ENCODE measurements at places on chromosomes 4 and X.

DNA sequence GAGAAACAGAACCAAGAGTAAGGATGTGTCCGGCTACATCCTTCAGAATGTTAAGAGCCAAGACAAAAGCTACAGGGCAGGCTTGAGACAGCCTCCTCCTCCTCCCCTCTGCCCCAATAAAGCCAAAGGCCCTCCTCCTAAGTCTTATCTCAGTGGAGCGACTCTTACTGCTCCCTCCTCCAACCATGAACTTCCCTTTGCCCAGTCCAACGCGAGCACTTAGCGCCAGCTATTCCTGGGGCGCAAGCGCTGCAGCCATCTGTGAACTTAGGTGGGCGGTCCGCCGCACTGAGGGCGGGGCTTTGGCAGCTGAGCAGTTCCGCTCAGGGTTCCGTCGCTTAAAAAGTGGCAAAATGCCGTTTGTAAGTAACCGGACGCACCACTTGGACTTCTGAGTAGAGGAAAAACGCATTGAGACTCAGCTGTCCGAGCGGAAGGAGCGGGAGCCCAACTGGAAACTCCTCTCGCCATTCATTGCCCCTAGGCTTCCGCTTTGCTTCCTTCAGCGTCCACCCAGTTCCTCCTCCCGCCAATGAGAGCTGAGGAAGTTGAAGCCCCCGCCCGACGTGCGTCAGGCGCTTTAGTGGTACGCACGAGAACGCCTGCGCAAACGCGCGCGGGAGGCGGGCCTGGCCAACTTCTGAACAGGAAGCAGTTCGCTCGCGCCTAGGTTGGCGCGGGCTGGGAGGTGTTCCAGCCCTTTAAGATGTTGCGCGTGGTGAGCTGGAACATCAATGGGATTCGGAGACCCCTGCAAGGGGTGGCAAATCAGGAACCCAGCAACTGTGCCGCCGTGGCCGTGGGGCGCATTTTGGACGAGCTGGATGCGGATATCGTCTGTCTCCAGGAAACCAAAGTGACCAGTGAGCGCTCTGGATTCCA lies at the start of gene APEX2:
APEX2 (plus strand) TSS at position 647 of the 882 bp plus-strand sequence; CDS start at position 707, 60 bp downstream.
- peak; percentile 73 for DNase-seq

DNA sequence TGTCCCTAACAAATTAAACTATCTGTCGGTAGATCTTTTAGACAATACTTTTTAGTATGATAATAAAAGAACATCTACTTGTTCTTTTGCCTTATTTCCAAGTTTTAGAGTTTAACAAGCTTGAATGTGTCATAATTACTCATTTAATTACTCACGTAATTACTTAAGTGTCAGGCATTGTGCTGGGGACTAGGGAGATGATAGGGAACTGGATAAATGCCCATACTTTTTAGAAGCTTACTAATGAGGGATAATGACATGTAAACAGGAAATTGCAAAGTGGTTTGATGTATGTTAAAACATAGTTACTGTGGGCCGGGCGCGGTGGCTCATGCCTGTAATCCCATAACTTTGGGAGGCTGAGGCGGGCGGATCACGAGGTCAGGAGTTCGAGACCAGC lies 158.3 kb downstream of the DMD start:
- no peak for DNase-seq

DNA sequence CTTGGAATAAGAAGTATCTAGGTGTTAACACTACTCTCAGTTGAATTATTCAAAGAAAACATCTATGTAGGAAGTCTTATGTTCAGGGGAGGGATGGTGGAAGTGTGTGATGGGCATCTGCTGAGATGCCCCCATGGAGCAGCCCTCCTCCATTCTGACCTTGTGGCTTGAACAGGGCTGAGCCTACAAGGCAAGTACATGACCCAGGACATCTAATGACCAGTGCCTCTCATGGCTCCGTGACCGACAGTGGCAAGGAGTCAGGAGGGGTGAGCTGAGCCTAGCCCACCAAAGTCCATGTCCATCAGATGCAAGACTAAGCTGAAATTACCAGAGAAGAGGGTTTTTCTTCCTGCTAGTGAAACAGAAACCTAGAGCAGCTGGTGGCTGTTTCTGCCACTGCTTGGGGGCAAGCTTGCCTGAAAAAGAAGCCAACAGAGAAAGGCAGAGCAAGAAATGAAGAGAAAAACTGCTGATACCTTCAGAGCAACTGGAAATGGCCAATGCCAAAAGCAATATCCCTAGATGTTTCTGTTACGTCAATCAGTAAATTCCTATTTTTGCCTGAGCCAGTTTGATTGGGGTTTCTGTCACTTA lies 113.5 kb downstream of the TSPAN5 start:
- no peak for DNase-seq

DNA sequence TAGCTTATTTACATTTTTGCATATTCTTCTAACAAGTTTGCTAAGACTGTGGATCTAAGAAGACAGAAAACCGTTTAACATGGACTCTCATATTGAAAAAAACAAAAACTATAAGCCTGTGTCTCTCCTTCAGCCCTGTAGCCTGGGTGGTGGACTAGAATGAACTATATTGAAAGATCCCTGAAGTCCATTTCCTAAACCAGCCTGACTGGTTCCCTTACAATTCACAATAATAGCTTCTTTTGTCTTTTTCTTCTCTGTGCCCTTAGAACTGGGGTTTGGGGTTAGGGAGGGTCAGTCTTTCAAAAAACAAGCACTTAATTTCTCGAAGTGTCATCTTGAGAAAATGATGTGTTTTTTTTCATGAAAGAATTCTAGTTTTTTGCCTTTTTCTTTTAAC lies 59.0 kb downstream of the GSTCD start:
- DNase-seq: no peak

- no peak for DNase-seq
Measured at GRCh38 chrX:115214151-115214550, 19.7 kb downstream of the LRCH2 start.

- no peak for DNase-seq
Measured at GRCh38 chr4:36168127-36168878, 76.0 kb downstream of the ARAP2 start.

GRCh38 chr4:74018116-74018515 lies 19.6 kb upstream of the CXCL5 start:
- DNase-seq: no peak

DNA sequence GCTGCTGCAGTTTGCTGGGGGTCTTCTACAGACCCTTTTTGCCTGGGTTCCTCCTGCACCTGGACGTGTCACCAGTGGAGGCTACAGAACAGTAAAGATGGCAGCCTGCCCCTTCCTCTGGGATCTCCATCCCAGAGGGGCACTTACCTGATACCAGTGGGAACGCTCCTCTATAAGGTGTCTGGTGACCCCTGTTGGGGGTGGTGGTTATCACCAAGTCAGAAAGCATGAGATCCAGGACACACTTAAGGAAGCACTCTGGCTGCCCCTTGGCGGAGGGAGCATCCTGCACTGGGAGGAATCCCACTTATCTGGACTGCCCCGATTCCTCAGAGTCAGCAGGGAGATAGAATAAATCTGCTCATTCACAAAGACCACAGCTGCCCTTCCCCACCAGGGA lies 218.9 kb upstream of the GALNTL6 start:
- DNase-seq: no peak

GRCh38 chr4:40149960-40150385 lies 46.9 kb upstream of the RHOH start:
- peak; percentile 53 for DNase-seq

- DNase-seq: no peak
Measured at GRCh38 chr4:102454268-102454667, 46.9 kb upstream of the NFKB1 start.

GRCh38 chr4:42225286-42225685 lies 72.8 kb upstream of the BEND4 start:
- no peak for DNase-seq

GRCh38 chrX:117092641-117093040 lies 629.9 kb upstream of the CT83 start:
- no peak for DNase-seq

- DNase-seq: no peak
Measured at GRCh38 chr4:67167849-67168248, 377.5 kb downstream of the CENPC start.

GRCh38 chr4:2101346-2102044 lies 42.4 kb downstream of the NAT8L start:
- DNase-seq: no peak

GRCh38 chrX:40866893-40867292 lies 131.6 kb upstream of the MED14 start:
- no peak for DNase-seq

- no peak for DNase-seq
Measured at GRCh38 chrX:43657671-43658070, 1.6 kb downstream of the MAOA start.

DNA sequence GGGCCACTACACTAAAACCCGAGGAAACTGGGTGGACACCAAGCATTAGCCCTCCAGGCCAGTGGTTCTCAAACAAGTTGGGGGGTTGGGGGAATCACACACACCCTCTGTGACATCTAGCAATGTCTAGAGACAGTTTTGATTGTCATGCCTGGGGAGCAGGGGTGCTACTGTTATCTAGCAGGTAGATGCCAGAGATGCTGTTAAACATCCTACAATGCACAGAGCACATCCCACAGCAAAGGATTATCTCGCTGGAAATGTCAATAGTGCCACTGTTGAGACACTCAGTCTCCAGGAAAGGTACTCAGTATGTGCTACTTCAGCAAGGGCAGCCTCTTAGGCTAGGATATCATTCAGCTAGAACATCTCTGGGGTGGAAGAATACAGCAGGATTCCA lies 1.3 kb downstream of the SMC1A start:
- no peak for DNase-seq

DNA sequence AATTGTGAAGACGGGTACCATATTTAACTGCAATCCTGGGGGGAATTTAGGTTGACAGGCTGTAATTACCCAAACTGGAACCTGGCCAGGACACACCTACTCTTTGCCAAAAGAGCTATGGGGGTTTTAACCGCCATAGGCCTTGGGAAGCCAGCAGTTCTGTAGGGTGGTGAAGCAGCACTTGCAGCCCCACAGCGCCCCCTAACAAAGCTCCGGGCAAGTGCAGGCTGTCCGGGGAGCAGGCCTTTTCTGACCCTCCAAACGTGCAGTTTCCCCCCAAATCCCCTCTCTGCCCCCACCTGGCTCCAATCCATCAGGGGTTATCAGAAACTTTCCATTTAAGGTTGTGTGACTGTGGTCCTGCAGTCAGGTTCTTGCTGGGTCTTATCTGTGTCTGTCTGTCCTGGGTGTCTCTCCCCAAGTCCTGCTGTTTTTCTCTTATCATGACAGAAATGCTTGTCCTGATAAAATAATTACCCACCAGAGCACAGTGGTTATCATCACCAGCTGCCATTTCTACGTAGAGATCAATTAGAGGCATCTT lies 350.9 kb downstream of the MID1IP1 start:
- DNase-seq: peak; percentile 19

- DNase-seq: no peak
Measured at GRCh38 chrX:997631-998137, 214.8 kb downstream of the CRLF2 start.

- no peak for DNase-seq
Measured at GRCh38 chrX:20270562-20270890, 3.8 kb upstream of the RPS6KA3 start.

GRCh38 chr4:41455206-41455605 lies 82.8 kb upstream of the LIMCH1 start:
- DNase-seq: no peak

DNA sequence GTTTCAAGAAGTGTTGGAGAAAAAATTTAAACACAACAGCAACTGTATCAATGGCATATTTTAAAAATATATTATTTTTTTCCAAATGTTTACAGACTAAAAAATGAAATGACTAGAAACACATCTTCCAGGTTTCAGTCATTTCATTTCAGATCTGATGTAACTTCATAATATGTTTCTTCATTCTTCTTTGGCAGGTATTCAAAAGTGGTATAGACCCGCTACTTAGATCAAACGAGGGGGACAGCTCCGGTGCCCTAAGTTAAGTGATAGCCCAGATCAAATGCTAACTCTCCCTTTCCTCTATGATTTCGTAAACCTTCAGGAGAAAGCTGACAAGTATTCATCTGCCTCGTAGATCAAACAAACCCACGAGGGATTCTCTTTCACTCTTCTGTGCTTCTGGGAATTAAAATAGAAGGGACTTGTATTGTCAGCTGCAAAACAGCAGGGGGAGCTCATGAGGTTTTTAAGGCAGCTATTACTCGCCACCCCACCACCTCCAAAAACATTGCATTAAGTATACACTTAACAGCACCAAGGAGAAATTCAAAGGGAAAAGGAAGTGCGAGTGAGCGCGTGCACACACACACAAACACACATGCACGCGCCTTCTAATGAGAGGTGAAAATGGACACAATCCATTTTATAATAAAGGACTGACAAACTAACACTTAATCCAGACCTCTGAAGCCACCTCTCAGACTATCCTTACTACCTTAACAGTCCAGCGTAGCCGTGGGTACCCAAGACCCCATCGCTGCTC lies 21.4 kb downstream of the HELT start:
- DNase-seq: peak; percentile 18

DNA sequence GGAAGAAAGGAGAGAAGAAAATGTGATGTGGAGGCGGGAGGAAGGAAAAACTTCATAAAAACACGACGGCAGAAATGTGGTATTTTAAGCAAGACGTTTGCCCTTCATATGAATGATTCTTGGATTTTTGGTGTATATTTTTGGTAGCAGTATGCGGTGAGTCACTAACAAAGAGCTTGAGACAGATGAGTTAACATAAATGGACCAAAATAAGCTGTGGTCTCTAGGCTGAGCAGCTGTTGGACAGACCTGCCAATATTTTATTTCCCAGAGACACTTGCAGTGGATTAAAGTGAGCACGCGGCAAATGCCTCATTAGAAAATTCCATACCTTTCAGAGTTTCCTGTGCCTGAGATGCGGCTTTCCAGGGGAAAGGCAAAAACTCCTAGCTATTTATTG lies 43.1 kb upstream of the RPS6KA3 start:
- no peak for DNase-seq

- DNase-seq: no peak
Measured at GRCh38 chr4:56078866-56079265, 130.1 kb downstream of the CEP135 start.

DNA sequence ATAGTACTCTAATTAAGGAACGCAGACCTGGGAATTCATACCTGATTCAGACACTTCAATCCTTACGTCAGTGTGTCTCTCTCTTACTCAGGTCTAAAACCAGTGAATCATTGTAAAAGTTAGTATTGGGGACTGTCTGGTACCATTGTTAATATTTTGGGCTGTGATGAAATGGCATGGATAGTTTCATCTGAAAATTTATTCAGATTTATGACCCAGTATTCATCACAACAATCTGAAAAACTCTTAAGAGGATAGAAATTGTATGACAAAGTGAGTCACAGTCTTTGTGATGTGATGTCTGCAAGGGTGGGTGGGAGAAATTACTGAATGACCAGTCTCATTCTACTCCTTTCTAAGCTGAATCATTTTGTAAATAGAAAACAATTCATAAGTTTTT lies 10.3 kb downstream of the FGF2 start:
- no peak for DNase-seq

Measured in T-helper 9 cell (primary cell).